SJCRH30 (cell line): ENCODE measurements at places on chromosomes 1 and 21. TPM values are rescaled to one million over a fixed set of nuclear protein-coding genes. Genes with fewer than 3 reads are reported as not detected.

DNA sequence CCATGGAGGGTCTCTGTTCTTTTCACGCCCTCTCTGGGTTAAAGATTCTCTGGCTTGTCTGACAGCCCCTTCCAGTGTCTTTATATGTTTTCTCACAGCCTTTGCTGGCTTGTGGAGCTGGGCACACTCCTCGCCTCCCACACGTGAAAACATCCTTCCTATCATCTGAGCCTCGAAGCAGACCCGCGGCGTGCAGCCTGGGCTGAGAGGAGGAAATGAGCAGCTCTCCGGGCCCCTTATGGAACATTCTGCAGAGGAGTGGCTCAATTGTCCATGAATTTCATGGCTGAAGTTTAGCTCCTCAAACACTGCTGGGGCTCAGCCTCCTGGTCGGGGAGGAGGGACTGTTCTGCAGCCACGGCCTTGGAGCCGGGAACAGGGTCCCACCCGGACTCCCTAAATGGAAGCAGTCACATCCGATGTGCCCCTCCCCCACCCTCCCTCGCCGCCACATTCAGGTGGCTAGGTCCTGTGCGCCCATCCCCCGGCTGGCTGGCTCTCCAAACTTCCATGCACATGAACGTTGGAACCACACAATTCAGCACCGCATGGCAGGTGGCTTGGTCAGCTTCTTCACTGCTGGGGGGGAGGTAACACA, 15.1 kb upstream of the PDE9A start:
- no peak overlapping the region for H3K4me3 ChIP-seq
- no peaks in the 10 kb centered on the region for H3K36me3 ChIP-seq
- H3K27me3 ChIP-seq: no peaks in the 10 kb centered on the region
- no peaks in the 10 kb centered on the region for H3K4me1 ChIP-seq
- no peak for DNase-seq

GRCh38 chr1:103283841-103284669, 175.7 kb upstream of the COL11A1 start:
- no peak for DNase-seq
- H3K36me3 ChIP-seq: no peaks in the 10 kb centered on the region
- no peak overlapping the region for H3K27ac ChIP-seq
- H3K4me3 ChIP-seq: no peak overlapping the region

Gene HES3
- not detected in 2 replicates for total RNA-seq

Gene OR6N1
- total RNA-seq: not detected in 2 replicates

GRCh38 chr1:200150721-200151120, 123.2 kb downstream of the NR5A2 start:
- no peaks in the 10 kb centered on the region for H3K4me1 ChIP-seq
- H3K27ac ChIP-seq: no peak overlapping the region
- peak; percentile 4 for DNase-seq
- H3K27me3 ChIP-seq: no peaks in the 10 kb centered on the region
- H3K36me3 ChIP-seq: no peaks in the 10 kb centered on the region

- no peak for DNase-seq
- no peak overlapping the region for H3K27ac ChIP-seq
- 0 out of 2 replicates have a peak, but pooled peaks cover under 1% of the 10 kb centered on the region for H3K4me1 ChIP-seq
- no peaks in the 10 kb centered on the region for H3K27me3 ChIP-seq
- no peak overlapping the region for H3K4me3 ChIP-seq
These were observed 55.8 kb downstream of the VANGL1 start for GRCh38 chr1:115697619-115698018.

Gene LRRIQ3
- total RNA-seq: 0.81 and 0.99 TPM in 2 replicates

GRCh38 chr1:36664571-36665287, 182.0 kb upstream of the CSF3R start:
- peaks cover 36% of the 10 kb centered on the region for H3K27me3 ChIP-seq
- no peaks in the 10 kb centered on the region for H3K36me3 ChIP-seq
- no peak overlapping the region for H3K27ac ChIP-seq
